ENCODE measurements at places on chromosomes 7 and 10.
A peak's percentile ranks its signal among the peaks of the same experiment; 100 is the strongest.

DNA sequence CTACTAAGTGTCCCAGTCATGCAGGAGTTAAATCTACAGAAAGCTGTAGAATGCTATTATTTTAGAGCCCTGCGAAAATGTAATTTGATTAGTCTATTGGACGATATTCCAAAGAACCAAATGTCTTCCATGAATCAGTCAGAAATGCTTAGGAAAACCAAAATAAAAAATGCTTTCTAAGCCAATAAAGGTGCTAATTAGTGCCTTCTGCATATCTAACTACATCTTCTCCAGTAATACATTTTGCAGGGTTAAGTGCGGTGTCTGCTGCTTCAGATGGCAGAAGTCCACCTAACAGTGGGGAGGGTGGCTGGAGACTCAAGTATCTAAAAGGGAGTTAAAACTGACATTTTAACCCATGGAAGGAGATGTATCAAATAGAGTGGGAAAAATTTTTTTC is 50.1 kb downstream of the ITPRID1 start:
- no peak for DNase-seq

DNA sequence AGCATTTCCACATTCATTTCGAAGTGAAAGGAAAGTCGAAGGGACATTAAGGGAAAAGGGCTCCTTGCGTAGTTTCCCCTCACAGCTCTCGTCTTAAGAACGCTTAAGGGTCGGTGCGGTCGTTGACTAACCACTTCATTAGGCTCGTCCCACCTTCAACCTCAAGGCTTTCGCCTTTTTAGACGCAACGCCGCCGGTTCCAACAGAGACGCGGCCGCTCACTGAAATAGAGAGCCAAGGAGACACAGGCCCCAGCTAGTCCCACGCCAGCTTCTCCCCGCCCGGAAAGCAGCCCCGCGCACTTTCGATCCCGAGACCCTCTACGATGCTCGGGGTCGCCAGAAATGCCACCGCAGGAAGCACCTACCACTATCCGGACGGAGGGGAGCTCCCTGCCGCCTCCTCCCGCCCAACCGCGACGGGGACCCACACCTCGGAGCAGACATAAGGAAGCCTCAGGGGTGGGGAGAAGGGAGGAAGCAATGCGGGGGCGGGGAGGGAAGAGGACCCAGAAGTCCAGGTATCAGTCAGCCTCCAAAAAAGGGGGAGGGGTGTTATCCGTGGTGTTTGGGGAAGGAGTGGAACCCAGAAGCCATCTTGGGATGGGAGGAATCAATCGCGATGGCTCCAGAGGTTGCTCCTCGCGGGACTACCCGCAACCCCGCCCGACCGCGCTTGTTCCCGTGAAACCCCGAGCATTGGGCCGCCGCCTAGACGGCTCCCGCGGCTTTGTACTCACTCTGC is 559 bp downstream of the TRA2A start:
- peak; percentile 64 for DNase-seq

GRCh38 chr7:24908727-24909126 is 71.3 kb downstream of the OSBPL3 start:
- DNase-seq, result no peak

DNA sequence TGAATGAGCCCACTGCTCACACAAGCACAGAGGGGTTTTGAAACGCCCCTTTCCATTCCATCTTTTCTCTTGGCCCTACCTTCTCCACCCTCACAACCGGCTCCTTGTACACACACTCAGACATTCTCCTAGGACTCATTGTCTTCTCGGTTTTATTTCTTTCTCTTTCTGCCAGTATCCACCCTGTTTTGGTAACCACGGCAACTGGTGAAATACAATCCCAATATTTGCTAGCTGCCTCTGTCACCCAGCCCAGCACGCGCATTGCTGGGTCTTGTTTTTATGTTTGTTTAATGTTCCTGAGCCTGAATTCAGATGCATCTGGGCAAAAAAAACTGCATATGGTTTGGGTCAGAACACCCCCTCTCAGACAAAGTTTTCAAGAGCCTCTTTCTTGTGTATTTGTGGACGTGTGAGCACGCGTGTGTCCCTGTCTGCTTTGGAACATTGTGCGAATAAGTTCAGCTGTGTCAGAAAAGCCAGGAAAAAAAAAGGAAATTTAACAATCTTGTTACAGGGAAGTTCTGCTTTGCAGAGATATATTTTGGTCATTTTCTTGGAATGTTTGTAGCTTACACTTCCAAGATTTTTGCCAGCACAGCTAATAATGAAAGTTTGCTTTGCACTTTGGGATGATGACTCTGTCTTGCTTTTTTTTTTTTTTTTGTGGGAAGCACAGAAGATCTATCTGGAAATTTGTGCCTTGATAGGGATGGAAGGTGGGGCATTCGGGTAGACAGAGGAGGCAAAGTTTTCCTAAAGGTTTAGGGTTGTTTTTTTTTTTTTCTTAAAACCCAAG is 225.9 kb downstream of the TRIL start:
- no peak for DNase-seq

- DNase-seq, result no peak
Measured at GRCh38 chr10:88116481-88116880, 253.1 kb downstream of the PTEN start.

DNA sequence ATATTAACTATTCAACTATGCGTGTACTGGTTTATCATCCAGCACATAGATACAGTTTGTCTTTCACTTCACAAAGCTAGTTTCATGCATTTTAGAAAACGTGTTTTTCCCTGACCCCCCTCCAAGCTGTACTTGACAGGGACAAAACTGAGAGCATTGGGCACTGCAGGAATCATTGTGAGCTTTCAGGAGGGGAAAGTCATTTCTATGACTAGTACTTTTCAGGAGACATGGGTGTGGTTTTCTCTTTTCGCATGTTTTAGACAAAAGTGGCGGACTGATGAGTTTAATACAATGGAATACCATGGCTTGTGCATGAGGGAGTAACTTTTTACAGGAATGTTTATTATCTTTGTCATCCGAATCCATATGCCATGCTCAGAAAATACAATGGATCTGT is 42.7 kb downstream of the NRG3 start:
- no peak for DNase-seq

- peak; percentile 41 for DNase-seq
Measured at GRCh38 chr7:42236976-42237810, at the start of gene GLI3. Gene GLI3 (minus strand): TSS chr7:42237209. CDS start chr7:42223253, 13,956 bp downstream.

GRCh38 chr7:137937202-137937560 is 64.7 kb downstream of the CREB3L2 start:
- DNase-seq, result no peak

DNA sequence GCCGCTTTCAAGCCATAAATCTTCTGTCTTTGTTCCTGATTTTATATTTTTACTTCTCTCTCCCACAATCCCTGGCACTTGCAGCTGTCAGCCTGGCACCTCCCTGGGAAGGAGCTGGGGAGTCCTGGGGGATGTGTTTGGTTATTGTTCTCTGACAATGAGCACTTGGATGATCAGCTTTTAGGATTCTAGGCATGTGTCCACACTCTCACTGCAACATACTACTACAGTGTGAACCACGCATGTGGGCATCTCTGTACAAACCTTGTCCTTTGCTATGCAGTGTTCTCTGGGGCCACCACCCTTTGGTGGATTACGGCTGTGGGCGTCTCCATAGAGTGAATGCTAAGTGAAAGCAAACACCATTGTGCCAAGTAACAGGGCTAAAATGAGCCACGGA is 168.4 kb upstream of the KMT2E start:
- DNase-seq, result no peak

GRCh38 chr10:6603142-6604125 is 23.4 kb upstream of the PRKCQ start:
- no peak for DNase-seq

DNA sequence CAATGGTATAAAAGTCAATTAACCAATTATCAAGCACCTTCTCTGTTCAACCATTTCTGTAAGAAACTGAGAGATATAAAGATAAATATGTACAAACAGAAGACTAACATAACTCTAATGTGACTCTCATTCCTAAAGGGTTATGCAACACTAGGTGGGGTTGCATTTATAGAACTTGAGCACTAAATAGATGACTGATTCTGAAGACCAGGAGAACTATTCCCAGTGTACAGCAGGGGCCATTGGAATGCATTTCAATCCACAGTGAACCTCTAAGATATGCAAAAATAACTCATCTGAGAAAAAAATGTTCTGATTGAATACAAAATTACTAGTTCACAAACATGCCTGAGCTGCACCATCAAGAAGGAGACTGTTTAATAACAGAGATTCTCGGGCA is 341.2 kb upstream of the STEAP1 start:
- DNase-seq, result no peak

GRCh38 chr10:109741712-109742111 is 181.6 kb downstream of the XPNPEP1 start:
- no peak for DNase-seq

GRCh38 chr7:32381024-32381601 is 109.1 kb downstream of the LSM5 start:
- no peak for DNase-seq

- DNase-seq, result no peak
Measured at GRCh38 chr10:110781139-110781538, 90.6 kb upstream of the PDCD4 start.

GRCh38 chr7:68722044-68722443 is 876.2 kb upstream of the AUTS2 start:
- DNase-seq, result no peak

GRCh38 chr7:117008886-117009531 is 55.7 kb downstream of the ST7 start:
- DNase-seq, result no peak

DNA sequence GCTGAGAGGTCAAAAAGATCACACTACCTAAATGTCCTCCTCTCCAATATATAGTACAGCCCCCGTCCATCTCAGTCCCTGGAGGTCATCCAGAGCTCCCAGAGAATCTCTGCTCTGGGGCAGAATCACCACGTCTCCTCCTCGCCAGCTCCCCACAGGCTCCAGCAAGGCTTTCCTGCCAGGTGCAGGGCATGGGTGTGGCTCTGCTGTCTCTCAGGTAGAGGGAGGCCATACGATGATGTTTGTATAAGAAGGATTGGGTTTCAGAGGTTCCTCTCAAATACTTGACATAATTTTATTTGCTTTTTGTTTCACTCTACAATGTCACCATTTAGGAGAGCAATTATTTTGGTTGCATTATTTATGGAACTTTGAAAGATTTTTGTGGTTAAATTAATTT is 98.3 kb upstream of the PRSS58 start:
- no peak for DNase-seq

GRCh38 chr10:71578069-71578468 is 141.5 kb downstream of the C10orf105 start:
- no peak for DNase-seq

DNA sequence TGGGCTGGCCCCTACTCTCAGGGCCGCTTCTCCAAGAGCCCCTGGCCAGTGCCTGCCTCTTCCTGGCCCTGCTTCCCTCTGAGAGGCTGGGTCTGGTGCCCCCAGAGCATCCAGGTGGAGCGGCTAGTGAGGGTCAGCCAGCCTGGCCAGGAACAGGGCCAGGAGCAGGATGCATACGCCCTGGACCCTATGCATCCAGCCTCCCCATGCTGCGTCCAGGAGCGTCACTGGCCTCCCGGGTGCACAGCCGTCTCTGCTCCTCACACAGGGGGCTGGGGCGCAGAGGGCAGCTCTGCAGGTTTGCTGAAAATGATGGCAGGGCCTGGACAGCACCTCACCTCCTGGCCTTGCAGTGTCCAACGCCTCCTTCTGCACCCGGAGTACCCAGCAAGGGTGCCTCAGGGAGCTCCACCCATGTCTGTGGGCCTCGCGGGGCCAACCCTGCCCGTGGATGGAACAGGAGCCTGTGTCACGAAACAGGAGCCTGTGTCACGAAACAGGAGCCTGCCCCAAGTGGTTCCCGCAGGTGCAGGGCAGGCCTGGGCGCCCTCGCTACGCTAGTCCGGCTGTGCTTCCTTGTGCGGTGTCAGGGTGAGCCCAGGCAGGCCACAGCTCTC is 246.2 kb upstream of the PPP2R2D start:
- DNase-seq, result no peak

DNA sequence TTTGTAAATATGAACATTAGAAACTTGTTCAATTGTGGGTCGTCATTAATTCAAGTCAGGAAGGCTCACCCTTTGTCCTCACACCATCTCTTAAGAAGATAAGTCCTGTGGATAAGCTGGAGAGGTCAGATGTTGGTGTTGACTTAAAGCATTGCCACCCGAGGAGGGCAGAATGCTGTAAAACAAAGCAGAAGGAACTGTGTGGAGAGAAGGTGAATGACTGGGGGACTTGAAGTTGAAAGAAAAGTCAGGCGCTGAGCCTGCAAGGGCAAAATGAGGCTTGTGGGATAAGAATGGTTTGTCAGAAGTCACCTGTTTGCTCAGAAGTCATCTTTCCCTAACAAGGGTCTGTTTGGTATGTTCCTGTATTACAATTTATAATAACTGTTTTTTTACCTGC is 9.1 kb downstream of the RPA3 start:
- no peak for DNase-seq

- DNase-seq, result no peak
Measured at GRCh38 chr7:14900051-14900450, 2.5 kb downstream of the DGKB start.

GRCh38 chr7:15571301-15571878 is 9.6 kb upstream of the AGMO start:
- DNase-seq, result no peak

DNA sequence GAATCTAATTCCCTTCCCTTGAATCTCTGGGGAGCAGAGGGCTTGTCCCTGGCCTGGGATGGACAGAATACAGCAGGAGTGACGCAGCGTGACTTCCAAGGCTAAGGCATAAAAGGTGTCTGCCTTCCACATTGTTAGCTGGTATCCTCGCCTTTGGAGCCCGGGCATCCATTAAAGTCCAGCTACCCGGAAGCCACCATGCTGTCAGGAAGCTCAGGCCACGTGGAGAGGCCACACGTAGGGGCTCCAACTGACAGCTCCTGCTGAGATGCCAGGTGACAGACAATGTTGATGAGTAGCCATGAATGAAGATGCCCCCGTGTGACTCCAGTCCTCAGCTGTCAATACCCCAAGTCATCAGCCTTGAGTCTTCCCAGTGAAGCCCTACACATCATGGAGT is 99.9 kb downstream of the OAT start:
- DNase-seq, result no peak

GRCh38 chr10:125071008-125071407 is 89.4 kb downstream of the CTBP2 start:
- DNase-seq, result no peak

- no peak for DNase-seq
Measured at GRCh38 chr10:28278842-28279241, 24.0 kb downstream of the MPP7 start.

GRCh38 chr10:33236916-33237315 is 97.6 kb downstream of the NRP1 start:
- no peak for DNase-seq
